ENCODE measurements at places on chromosomes 2 and 18.

GRCh38 chr2:202373490-202373889 is 2.6 kb upstream of the BMPR2 start:
- no peak for DNase-seq

GRCh38 chr2:205662206-205662965 is 19.9 kb upstream of the NRP2 start:
- no peak for DNase-seq

DNA sequence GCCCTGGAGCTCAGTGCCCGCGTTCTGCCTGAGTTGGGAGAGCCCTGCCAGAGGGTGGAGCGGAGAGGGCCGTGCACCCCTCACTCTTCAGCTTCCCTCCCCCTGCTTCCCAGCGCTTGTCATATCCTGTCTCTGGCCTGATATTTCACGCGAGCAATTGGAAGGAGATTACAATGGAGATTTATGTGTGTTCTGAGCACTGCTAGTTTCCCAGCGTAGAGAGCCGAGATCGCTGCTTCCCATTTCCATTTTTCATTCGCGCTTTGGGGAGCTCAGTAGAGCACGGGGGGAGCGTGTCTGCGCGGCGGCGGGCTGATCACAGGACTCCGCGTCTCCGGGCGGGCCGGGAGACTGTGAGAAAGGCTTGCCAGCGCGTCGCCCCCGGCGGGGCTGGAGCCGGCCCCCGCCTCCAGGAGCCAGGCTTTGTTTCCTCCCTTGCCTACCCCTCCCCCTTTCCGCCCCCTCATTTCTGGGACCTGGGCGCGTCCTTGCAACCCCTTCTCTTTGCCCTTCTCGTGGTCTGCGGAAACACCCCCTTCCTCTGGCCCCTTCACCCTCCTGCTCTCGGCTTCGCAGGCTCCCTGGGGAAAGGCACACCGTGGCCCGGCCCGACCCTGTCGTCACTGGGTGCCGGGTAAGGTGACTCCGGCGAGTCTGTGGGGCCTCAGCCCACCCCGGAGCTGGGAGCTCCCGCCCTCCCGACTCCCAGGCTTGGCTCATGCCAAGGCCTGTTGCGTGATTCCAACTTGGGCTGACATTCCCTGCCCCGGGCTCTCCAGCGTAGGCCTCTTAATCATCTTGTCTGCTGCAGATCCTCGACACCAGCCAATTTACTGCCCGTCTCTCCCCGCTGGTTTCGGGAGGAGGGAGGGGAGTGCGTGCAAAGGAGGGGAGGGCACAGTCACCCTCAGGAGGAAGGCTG is 5.8 kb downstream of the DLX2 start:
- DNase-seq: no peak

DNA sequence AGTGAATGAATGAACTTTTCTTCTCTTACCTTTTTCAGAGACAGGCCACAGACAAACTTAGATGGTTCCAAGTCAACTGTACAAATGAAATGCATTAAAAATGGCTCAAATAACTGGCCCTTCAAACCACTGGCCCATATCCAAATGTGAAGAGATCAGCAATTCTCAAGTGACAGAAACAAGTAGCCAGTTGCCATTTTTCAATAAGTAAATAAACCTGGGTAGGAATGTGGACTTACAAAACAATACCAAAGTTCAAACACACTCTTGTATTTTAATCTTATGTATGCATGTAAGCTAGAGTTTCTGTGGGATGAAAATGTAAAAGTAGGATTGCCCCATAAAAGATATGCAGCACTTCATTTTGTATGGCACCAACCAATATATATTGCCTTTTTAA is 129.2 kb downstream of the MEP1B start:
- DNase-seq: no peak

- DNase-seq: no peak
These were observed 139.5 kb upstream of the LRP1B start for GRCh38 chr2:142270291-142270690.

- no peak for DNase-seq
These were observed 127.6 kb downstream of the MAPK4 start for GRCh38 chr18:50687491-50687890.

GRCh38 chr2:143475041-143475776 is 346.0 kb downstream of the ARHGAP15 start:
- DNase-seq: no peak

GRCh38 chr2:69177063-69177771 is 164.2 kb downstream of the ANTXR1 start:
- no peak for DNase-seq

DNA sequence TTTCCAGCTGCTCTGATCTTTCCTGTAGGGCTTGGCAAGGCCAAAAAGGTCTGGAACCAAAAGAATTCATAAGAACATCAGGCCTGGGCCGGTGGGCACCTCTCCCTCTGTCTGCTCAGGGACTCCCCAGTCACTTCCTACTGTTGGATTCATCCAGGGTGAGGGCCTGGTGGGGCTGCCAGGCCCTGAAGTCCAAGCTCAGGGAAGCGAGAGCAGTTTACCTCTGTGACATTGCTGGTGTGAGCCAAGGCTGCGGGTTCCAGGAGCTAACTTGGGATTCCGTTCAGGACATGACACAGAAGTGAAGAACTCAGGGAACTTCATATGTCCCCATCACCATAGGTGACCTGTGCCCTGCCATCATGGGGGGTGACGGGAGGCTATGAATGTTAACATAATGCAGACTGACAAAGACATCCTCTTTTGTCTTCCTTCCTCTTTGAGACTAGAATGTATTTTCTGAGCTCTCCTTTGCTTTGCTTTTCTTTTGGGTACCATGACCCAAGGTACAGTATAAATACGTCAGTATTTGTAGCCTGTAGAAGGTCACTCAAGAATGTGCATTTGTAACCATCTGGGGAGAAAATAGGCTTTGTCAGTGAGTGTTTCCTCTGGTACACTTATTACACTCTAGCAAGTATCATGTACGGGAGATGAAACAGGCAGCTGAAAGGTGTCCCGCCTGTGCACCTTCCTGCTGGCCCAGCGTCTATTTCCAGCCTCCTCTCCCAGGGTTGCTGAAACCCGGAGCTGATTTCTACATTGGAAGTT is 130.5 kb upstream of the SLC1A4 start:
- DNase-seq: no peak

DNA sequence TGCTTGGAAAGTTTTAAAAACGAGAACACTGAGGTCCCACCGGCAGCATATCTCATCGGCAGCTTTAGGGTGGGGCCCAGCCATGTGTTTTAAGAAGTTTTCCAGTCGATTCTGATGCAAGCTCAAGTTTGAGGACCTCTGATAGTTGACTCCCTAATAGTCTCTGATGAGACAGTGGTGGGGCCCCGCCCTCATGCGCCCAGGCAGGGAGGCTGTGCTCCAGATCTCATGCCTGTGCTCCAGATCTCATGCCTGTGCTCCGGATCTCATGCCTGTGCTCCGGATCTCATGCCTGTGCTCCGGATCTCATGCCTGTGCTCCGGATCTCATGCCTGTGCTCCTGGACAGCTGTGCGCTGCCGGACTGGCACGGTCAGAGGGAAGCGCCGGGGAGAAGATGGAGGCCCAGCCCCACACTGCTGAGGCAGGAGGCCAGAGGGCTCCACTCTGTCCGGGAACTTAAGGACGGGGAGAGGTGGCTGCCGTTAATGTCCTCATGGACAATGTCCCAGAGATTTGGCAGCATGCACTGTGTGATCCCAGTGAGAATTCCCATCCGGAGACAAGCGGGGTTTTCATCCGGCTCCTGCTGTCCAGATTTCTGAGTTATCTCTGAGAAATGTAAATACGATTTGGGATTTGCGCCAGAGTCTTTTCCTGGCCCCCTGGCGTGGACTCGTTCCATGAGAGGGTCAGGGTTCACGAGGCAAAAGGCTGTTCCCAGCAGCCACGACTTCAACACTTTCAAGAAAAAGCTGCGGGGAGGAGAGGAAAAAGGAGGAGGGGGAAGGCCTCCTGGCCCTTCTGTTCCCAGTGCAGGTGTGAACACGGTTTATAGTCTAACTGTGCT is 9.4 kb upstream of the COLEC11 start:
- no peak for DNase-seq

DNA sequence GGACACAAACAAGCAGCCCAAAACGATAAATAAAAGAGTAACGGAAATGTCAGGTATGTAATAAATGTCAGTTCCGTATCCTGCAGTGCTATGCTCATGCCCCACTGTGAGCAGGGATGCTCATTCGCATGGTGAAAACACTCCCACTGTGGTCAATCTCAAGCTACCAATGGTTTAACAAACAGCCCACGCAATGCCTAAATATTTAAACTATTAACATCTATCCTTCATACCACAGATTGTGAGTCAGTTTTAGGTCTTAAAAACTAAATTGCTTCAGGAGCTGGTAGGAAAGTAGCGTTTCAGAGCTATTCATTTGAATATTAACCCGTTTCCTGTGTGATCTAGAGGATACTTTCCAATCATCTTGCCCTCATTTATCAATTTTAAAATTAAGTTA is 207.4 kb downstream of the TCF4 start:
- no peak for DNase-seq

GRCh38 chr2:42340045-42340937 is 20.7 kb downstream of the COX7A2L start:
- no peak for DNase-seq
